ENCODE measurements at places on chromosomes 1 and 21. TPM values are rescaled to one million over a fixed set of nuclear protein-coding genes. Genes with fewer than 3 reads are reported as not detected.

KHDRBS1 gene
- 137 TPM for total RNA-seq

AMY1A gene
- not detected for total RNA-seq

SPRR3 gene
- 1.0 TPM for total RNA-seq

TNFRSF4 gene
- not detected for total RNA-seq

KPRP gene
- not detected for total RNA-seq

AMY1C gene
- total RNA-seq, result not detected

ENAH gene
- total RNA-seq, result 78.0 TPM

ADORA3 gene
- not detected for total RNA-seq

MCOLN2 gene
- total RNA-seq, result not detected

GNAT2 gene
- not detected for total RNA-seq

CSRP1 gene
- 60.8 TPM for total RNA-seq

CYB5RL gene
- total RNA-seq, result 10.0 TPM

GPR37L1 gene
- 0.07 TPM for total RNA-seq

TMCC2 gene
- 0.91 TPM for total RNA-seq

GBP6 gene
- total RNA-seq, result not detected

PEA15 gene
- total RNA-seq, result 85.1 TPM

RPTN gene
- total RNA-seq, result not detected

- DNase-seq, result no peak
These were observed 145.2 kb downstream of the SYT2 start for GRCh38 chr1:202564958-202565495.

- no peak for DNase-seq
These were observed 302.1 kb upstream of the RRP15 start for GRCh38 chr1:217983051-217983375.

- DNase-seq, result no peak
These were observed 42.3 kb downstream of the STYXL2 start for GRCh38 chr1:167136191-167136614.

GRCh38 chr1:89364954-89365550 is 1.2 kb downstream of the GBP6 start:
- DNase-seq, result no peak

GRCh38 chr1:169488157-169488556 is 2.4 kb upstream of the SLC19A2 start:
- DNase-seq, result no peak

- DNase-seq, result no peak
These were observed 99.6 kb downstream of the ZZZ3 start for GRCh38 chr1:77582905-77583304.

GRCh38 chr1:166721145-166721544 is 118.1 kb upstream of the POGK start:
- DNase-seq, result no peak

- DNase-seq, result no peak
These were observed 63.6 kb upstream of the CTTNBP2NL start for GRCh38 chr1:112332176-112333150.

- no peak for DNase-seq
These were observed 205.5 kb downstream of the PTBP2 start for GRCh38 chr1:96927125-96927524.

DNA sequence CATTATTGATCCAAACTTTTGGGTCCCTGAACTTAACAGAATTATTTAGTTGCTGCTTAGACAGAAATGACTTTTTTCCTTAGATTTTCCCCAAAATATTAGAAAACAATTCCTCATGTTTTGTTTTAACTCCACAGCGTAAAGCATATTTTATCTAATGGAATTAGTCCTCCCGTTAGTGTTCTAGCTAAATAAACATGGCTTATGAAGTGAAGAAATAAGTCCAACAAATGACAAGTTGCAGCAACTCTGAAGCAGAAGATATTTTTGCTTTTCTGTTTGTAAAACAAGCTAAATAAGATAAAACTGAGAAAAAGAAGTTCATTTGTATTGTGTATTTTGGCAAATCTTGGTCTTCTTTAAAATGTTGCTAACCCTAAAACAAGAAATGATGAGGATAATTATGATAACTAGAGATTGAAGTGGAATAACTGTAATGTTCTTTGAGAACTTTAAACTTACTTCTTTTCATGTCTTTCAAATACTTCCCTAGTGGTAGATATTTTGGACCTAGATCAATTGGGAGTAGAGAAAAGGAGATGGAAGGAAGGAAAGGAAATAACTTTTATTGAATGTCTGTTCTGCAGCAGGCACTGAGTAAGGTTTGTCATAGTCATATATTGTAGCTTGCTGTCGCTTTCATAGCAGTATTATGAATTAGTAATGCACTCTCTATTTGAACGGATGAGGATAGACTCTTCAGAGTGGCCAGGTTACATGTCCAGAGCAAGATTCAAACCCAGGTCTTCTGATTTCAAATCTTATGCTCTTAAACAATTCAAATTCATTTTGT is 12.5 kb downstream of the NFIA start:
- no peak for DNase-seq

- no peak for DNase-seq
These were observed 35.3 kb downstream of the LDLRAD1 start for GRCh38 chr1:53982763-53983104.

- no peak for DNase-seq
These were observed 659.9 kb downstream of the KIF26B start for GRCh38 chr1:245814651-245815050.

DNA sequence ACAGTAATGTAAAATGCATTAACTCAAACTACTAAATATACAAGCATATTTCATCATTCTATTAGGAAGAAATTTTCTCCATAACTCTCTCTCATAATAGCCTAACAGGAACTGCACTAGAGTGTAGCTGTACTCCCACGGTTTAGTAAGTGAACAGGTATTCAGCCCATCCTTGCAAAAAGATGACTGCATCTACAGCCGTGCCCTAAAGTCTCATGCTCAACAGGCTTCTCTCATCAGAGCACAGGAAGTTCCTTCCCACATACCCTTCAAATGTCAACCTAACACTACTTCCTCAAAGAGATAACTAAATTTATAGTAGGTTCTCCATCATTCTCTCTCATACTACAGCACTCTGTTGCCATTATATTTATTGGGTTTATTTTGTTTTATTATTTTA is 251.6 kb downstream of the AKT3 start:
- no peak for DNase-seq

- no peak for DNase-seq
These were observed 201.6 kb upstream of the NEGR1 start for GRCh38 chr1:72483846-72484357.

DNA sequence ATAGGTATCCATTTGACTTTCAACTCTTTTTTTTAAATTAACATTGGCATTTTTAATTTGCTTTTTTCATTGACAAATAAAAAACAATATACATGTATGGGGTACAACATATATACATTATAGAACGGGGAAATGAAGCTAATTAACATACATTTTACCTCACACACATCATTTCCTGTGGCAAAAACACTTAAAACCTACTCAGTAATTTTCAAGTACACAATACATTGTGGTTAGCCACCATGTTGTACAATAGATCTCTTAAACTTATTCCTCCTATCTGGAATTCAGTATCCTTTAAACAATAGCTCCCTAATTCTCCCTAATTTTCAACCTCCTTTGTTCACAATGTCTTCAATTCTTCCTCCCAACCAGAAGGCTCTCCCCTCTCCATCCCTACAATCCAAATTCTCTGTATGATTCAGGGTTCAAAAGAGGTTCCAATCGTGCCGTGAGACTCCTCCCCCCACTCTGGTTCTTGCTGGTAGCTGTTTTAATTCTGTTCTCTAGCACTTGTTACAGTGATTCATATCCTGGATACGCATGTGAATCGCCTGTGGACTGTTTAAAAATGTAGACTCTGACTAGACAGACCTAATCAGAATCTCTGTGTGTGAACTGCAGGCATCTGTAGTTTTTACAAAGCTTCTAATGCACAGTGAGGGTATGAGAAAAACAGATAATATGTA is 87.6 kb upstream of the DUSP10 start:
- no peak for DNase-seq

- DNase-seq, result no peak
These were observed 8.2 kb downstream of the BACH1 start for GRCh38 chr21:29306920-29307319.

DNA sequence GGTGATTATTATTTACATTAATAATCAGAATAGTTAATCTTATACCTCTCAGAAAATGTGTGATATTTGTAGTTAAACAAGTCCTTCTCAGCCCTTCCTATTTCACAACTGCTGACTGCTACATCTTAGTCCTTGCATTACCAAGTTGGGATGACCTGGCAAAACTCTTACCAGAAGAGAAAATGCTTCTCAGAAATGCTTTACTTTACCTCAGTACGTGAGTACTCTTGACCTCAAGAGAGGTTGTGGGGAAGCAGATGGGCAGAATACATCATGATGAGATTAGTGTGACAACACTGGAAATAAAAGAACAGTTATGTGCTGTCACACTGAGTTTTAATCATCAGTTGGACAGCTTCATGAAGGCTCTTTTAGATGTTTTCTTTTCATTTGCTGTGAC is 16.2 kb downstream of the CFAP126 start:
- no peak for DNase-seq

DNA sequence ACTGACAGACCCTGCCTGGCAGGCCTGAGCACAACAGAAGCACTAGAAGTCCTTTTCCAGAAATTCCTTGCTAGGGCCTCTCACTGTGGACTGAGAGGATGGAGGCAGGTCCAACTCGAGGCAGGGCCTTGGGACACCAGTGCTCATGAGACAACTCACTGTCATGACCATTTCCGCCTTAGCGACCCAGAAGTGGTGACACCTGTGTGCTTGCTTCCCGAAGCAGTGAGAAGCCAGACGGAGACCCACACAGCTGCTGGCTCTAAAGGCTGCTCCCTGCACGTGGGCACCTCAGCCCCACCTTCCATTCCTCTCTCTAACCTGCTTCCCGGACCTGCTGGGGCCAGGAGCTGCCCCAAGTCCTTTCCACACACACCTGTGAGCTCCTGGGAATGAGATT is 33.0 kb downstream of the KCNC4 start:
- no peak for DNase-seq

GRCh38 chr1:10838541-10838940 is 42.1 kb upstream of the CASZ1 start:
- DNase-seq, result no peak

- DNase-seq, result no peak
These were observed 115.1 kb downstream of the TOMM20 start for GRCh38 chr1:235013512-235013911.

GRCh38 chr1:35452106-35452774 is 105.0 kb downstream of the KIAA0319L start:
- DNase-seq, result no peak

DNA sequence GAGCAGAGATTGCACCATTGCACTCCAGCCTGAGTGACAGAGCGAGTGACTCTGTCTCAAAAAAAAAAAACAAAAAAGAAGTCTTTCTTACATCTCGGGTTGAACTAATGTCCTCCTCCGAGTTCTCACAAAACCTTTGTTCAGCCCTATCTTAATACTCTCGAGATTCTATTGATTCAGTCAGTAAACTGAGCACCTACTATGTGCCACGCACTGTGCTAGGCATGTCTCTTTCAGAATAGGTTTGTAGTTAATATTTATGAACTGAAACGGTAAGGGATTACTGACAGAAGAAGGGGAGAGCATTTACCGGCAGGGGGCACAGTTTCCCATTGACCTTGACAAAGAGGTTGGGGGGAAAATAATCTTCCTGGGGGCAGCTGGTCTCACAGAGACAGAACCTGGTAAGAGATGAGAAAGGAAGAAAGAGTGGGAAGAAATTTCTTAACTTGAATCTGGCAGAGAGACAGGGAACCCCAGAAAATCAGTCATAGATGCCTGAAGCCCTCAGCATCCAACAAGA is 3.4 kb downstream of the PIAS3 start:
- DNase-seq, result no peak

DNA sequence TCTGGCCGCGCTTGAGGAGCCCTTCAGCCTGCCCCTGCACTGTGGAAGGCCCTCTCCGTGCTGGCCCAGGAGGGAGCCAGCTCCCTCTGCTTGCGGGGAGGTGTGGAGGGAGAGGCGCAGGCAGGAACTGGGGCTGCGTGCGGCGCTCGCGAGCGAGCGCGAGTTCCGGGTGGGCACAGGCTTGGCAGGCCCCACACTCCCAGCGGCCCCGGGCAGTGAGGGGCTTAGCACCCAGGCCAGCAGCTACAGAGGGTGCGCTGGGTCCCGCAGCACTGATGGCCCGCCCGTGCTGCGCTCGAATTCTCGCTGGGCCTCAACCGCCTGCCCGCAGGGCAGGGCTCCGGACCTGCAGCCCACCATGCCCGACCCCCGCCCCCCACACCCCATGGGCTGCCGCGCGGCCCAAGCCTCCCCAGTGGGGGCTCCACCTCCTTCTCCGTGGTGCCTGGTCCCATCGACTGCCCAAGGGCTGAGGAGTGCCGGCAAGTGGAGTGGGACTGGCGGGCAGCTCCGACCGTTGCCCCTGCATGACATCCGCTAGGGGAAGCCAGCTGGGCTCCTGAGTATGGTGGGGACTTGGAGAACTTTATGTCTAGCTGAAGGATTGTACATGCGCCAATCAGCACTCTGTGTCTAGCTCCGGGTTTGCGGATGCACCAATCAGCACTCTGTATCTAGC is 46.0 kb downstream of the COL24A1 start:
- DNase-seq, result no peak

DNA sequence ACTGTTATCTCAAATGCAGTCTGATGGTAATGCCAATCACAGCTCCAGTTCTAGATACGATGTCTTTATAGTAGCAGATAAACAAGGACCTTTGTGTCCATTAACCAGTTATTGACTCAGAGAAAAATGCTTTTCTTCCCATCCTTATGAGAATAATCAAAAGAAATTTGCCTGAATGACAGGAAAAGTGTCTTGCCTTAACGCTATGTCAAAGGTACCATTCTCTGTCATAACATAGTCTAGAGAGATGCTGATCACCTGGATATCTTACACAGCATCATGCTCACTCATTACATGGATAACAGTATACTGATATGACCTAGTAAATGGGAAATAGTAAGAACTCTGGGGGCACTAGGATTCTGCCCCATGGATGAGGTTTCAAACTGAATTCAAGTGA is 151.7 kb upstream of the NEGR1 start:
- no peak for DNase-seq

GRCh38 chr1:179939941-179940340 is 14.7 kb upstream of the CEP350 start:
- DNase-seq, result no peak

DNA sequence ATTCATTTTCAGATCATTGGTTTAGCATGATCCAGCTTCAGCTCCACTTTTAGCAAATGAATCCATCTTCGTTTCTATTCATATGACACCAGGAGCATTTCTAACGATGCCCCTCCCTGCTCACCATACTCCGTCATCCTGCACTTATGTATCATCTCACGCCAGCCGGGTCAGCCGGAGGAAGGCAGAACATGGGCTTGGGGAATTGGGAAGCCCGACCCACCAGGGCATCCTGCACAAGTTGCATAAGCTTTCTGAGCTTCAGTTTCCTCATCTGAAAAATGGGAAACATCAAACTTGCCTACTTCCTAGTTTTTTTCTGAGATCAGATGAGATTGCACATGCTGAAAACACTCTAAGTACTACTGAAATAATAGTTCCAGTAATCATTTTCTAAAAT is 194.7 kb downstream of the AK5 start:
- DNase-seq, result no peak

DNA sequence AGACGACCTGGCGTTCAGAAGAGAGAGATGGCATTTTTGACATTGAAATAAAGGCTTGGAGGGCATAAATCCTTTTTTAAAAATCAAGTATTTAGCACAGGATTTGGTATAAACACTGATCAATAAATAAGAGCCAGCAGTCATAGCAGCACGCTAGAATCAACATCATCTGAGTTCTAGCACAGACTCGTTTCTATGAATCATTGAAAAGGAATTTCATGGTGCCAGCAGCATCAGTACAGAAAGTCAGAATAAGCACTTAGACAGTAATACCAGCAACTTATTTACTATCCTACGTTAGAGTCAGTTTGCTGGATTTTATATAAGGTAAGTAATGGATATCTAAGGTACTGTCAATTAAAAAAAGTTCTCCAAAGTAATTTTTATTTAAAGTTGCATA is 119.3 kb downstream of the HLCS start:
- DNase-seq, result no peak

- DNase-seq, result no peak
These were observed 150.3 kb downstream of the NUF2 start for GRCh38 chr1:163471779-163472650.

All from Caco-2 (cell line).